ENCODE measurements at places on chromosomes 11 and 22.
A peak's percentile ranks its signal among the peaks of the same experiment; 100 is the strongest.

- DNase-seq: peak; percentile 61
These were observed 585 bp downstream of the ARHGEF12 start for GRCh38 chr11:120336641-120337354.

DNA sequence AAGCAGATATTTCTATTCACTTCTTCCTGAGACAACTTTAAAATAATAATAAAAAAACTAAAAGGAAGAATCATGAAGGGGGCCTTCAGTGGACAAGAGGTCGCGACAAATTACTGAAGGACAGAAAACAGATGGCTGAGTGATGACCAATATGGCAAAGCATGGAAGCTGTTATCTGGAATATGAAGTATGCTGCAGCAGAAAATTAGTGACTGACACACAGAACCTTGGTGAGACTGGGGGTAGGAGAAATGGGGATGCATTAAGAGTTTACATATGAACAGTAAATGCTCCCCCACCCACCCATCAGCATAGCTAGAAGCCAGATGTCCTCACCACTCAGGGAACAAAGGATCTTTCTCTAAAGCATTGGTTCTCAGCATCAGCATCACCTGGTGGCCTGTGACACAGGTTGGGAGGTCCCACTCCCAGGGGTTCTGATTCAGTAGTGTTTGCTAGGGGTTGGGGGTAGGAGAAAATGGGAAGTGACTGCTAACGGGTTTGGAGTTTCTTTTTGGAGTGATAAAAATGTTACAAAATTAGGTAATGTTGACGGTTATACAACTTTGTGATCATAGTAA lies 59.7 kb downstream of the NARS2 start:
- DNase-seq: no peak

DNA sequence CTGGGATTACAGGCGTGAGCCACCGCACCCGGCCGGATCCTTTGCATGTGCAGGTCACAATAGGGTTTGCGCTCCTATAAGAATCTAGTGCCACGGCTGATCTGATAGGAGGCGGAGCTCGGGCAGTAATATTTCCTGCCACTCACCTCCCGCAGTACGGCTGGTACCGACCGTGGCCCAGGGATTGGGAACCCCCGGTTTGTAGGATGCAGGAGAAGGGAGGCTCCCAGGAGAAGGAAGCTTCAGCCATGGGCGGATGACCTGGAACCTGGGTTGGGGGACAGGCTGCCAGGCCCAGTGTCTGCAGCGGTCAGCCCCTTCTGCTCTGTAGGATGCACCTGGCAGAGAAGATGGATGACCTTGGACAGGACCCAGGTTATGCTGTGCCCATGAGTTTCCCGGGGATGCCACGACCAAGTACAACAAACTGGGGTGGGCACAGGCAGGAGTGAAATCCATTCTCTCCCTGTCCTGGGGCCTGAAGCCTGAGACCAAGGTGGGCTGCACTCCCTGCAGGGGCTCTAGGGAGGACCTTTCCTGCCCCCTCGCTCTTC lies 818.9 kb downstream of the BRD1 start:
- DNase-seq: no peak

DNA sequence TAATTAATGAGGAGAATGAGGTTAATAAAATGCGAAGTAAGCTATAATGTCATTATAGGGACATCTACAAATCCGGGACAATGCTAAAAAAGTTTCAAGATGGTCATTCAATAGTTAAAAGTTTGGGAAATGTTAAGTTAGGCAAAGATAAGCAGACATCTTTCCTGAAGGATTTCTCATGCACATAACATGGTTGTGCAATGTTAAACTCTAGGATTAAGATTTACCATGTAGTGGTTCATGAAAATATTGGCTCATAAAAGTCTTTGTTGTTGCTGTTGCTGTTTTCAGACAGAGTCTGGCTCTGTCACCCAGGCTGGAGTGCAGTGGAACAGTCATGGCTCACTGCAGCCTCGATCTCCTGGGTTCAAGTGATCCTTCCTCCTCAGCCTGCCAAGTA lies 751.5 kb upstream of the CCDC179 start:
- no peak for DNase-seq

- no peak for DNase-seq
These were observed 217.5 kb upstream of the E2F8 start for GRCh38 chr11:19458231-19458630.

GRCh38 chr11:126317756-126318573 lies 14.1 kb downstream of the DCPS start:
- no peak for DNase-seq

- DNase-seq: no peak
These were observed 4.9 kb upstream of the CNTN5 start for GRCh38 chr11:99015634-99016454.

DNA sequence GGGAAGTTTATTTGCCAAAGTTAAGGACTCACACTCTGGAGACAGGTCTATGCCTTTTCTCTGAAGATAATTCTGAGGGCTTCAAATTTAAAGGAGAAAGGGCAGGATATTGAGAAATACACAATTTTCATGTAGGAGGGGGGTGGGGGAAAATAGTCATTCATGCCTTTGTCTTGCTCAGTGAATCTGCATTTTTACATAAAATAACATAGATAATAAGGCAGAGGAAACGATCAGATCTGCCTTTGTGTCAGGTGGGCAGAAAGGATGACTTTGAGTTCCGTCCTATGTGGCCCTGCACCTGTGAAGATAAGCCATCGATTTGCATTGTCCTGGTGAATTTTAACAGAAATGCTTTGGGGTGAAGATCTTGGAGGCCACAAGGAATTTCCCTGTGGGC lies 76.8 kb downstream of the SC5D start:
- DNase-seq: no peak

DNA sequence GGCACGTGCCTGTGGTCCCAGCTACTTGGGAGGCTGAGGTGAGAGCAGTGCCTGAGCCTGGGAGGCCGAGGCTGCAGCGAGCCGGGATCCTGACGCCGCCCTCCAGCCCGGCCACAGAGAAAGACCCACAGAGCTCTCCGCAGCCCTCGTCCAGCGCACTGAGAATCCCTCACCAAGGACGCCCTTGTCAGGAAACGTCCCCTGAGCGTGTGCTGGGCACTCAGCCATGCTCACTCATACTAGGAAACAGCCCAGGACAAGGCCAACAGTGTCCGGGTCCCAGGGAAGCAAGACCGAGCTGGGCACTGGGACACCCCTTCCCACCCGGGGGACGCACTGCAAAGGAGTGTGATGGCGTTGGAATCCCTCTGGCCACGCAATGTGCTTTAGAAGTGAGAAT lies 14.5 kb downstream of the DEAF1 start:
- DNase-seq: no peak

DNA sequence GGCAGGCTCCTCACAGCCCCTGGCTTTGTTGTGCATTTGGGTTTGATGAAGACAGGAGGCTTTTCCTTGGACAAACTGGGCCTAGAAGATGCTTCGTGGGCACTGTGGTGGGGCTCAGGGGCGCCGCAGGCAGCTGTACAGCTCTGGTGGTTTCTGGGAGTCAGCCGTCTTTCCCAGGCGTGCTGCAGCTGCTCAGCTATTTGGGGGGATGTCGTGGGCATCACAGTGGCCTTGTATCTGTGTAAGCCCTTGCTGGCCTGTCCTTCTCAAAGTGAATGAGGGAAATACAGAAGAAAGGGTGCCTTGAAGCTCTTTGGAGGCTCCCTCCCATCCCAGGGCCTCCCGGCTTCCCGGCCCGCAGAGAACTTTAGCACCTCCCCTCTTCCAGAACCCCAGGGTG lies 89.5 kb downstream of the TBC1D22A start:
- no peak for DNase-seq

DNA sequence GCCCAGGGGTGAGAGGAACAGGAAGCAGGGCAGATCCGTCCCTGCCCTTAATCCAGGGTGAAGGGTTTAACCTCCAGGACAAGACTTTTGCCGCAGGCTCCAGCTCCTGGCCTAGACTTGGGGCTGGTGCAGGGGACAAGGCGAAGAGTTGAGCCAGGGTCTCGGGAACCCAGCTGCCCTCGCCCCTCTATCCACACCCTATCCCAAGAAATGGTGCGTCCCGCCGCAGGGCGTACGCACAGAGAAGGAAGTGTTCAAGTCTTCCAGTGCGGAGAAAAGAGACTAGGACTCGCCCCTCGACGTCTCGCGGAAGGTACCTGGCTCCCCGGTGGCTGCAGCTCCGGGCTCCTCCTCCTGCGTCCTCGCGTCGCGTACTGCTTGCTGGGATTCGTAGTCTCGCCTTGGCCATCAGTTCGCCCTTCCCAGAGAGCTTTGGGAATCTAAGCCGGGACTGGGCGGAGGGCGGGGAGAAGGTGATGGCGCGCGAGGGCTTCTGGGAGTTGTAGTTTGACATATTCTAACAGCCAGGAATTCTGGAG lies at the start of gene ZMAT5:
Gene ZMAT5 (minus strand): TSS at position 376 of the 539 bp plus-strand sequence. CDS start 18,463 bp downstream, outside the sequence.
- peak; percentile 88 for DNase-seq

DNA sequence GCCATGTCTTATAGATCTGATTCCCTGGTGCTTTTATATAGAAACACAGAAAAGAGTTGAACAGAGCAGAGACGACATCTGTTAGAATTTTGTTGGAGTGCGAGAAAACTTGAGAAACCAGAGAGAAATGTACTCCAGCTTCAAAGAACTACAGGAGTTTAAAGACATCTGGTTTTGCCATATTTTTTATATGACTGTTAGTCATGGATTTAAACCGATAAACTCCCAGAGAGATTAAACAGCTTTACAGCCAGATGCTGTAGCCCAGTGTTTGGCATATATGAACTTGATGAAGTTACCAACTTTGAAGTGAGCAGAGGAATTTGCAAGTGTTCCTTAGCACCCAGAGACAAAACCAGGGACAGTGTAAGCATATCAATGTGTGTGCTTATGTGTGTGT lies 1083.1 kb downstream of the LRRC4C start:
- DNase-seq: no peak

DNA sequence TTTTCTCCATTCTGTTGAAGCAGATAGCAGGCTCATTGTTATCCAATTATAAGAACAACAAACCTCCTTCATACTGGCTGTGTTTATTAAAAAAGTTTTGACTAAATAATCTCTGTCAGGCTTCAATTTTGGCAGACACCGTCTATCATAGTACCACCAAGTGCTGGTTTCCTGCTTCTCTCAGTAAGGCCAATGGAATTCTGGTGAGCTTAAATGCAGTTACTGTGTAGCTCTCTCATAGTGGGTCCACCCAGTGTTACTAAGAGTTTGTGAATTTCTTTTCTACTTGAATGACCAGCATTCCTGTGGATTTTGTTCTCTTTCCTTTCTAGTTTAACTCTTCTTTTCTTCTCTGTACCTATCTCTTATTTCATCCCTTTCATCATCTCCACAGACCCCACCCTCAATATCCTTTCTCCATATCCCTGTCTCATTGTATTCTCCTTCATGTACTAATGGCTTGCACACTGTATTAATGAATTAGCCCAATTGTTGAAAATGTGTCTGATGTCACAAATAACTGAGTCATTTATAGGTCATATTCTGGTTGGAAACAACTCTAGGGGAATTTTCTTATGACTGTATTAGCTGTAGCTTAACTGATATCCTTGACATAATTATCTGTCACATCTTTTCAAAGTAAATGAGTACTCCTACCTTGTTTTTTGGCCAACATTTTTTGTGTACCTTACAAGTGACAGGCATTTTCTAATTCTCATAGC lies 372.1 kb downstream of the FAT3 start:
- no peak for DNase-seq

DNA sequence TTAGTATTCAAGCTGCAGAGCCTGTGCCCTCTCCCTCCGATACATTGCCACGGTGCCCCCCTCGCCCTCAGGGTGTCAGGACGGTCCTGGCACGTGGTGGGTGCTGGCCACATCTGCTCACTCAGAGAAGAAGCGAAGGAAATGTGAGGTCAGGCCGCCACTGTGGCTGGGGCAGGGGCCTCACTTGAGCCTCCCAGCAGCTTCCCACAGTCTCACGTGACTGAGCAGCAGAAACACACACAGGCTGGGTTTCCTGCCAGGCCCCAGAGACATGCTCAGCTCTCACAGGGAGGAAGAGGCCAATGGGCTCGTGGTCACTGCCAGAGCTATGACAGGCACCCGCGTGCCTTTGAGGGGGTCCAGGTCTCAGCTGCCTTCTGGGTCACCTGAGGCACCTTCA lies 37.9 kb upstream of the PRR5 start:
- DNase-seq: no peak

GRCh38 chr11:130653838-130654636 lies 205.6 kb downstream of the ADAMTS15 start:
- DNase-seq: no peak

DNA sequence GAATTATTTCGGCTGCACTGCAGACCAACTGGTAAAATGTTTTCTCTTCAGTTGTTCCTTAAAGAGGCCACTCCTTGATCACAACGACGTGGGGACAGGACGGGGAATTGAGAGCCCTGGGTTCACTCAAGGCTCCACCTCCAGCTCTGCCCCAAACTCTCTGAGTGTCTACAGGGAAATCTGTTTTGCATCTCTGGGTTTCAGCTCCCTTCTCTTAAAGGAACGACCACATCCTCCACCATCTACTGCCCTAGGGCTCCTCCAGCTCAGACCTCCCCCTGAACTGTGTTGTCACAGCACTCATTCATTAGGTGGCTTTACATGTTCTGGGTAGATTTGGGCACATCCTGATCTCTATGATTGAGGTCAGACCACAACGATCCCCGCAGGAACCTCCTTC lies 5.1 kb upstream of the PPFIA1 start:
- DNase-seq: no peak

DNA sequence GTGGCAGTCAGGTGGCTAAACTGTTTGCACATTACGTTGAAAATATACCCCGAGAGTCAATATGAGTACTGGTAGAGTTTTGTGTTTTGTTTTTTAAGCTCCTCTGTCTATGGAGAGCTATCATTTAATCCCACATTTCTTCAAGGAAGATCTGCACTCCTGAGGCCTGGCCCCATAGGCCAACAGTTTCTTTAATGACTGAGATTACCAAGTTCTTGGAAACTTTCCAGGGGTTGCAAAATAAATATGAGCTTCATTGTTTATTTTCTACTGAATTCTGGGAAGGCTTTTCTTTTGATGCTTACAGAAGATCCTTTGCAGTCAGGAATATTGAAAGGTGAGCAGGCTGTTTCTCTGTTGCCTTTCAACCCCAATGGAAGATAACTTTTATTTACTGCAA lies 452.0 kb downstream of the JRKL start:
- DNase-seq: no peak

DNA sequence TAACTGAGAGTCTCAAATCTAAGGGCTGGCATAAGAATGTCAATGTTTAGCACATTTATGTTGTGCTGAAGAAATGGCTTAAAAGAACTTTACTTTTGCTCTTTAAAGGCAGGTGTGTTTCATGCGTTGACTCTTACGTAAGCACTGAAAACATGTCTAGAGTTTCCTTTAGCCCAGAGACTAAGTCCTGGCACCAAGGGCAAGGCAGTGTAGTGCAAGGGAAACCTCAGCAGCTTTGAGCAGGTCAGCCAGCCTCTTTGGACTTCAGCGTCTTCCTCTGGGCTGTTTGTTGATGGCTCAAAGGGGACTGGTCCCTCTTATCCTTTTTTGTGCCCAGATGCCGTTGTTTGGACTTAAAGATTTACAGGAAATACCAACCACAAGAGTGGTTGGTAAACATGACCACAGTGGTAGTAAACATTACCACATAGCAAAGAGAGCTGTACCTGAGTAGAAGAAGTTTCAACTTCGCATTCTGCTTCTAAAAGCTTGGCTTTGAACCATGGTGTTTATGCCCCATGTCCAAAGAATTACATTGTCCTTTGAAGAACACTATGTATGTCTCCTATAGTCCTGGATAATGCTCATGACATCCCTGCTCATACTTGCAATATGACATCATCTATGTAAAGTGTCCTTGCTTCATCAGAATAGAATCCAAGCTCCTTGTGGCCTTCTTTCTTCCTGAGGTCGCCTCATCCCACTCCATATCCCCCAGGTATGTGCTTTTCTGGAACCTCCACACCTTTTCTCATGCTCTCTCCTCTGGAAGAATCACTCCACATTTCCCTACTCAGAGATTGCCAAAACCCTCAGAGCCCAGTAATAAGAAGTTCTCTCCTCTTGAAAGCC lies 23.5 kb downstream of the TENM4 start:
- no peak for DNase-seq

GRCh38 chr11:4436411-4436810 lies 12.7 kb upstream of the OR52K2 start:
- DNase-seq: no peak

All from NCI-H510A (cell line).